DMS53 (cell line): ENCODE measurements at places on chromosomes 3 and 15.
A peak's percentile ranks its signal among the peaks of the same experiment; 100 is the strongest.

- DNase-seq = no peak
Observed at GRCh38 chr15:71599418-71600151, 210.8 kb upstream of the NR2E3 start.

GRCh38 chr3:114615523-114616085, 321.8 kb downstream of the TIGIT start:
- no peak for DNase-seq

GRCh38 chr15:80609512-80609946, 85.6 kb upstream of the ABHD17C start:
- DNase-seq = no peak

- peak; percentile 27 for DNase-seq
Observed at GRCh38 chr3:79018265-79018664, 749.5 kb downstream of the ROBO1 start.

- DNase-seq = no peak
Observed at GRCh38 chr15:95142531-95142930, 911.2 kb downstream of the MCTP2 start.

- no peak for DNase-seq
Observed at GRCh38 chr3:108118038-108118768, 27.4 kb upstream of the CD47 start.

GRCh38 chr3:194503081-194503531, 16.3 kb upstream of the ATP13A3 start:
- no peak for DNase-seq

- no peak for DNase-seq
Observed at GRCh38 chr3:15294929-15295328, 37.5 kb downstream of the SH3BP5 start.

DNA sequence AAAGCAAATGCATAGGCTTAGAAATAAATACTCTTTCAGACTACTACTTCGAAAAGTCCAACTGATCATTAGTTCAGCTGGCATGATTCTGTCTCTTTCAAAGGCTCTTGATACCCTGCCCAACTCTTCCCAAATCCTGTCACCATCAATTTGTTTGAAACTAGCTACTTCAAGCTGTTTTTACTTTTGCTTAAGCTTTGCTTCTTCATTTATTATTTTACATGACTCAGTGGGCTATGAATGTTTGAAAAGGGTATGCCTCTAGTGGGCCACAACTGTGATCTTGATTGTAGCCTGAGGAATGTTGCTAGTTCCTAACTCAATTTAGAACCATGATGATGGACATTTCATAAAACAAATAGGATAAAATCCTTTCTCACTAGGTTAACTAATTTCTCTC, 340.8 kb downstream of the NAALADL2 start:
- no peak for DNase-seq

GRCh38 chr15:88073391-88073691, 183.2 kb downstream of the NTRK3 start:
- DNase-seq = no peak

DNA sequence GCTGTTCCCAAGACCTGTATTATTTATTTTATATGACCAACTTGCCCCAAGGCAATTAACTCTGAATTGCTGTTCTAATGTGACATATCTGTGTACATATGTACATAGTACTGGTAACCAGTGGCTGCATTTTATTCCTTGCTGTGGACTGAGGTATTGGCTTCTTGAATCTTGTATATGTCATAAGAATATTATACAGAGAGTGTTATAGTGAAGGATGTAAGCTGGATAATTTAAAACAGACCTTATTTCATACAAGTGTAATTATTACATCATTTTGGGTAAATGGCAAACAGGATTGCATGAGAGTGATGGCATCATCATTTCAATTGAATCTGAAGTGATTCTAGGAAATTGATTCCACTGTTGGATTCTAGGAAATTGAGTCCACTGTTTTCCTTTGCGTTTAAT, 32.9 kb downstream of the B3GALNT1 start:
- no peak for DNase-seq

GRCh38 chr3:120113128-120114116, 19.2 kb upstream of the GSK3B start:
- DNase-seq = no peak

DNA sequence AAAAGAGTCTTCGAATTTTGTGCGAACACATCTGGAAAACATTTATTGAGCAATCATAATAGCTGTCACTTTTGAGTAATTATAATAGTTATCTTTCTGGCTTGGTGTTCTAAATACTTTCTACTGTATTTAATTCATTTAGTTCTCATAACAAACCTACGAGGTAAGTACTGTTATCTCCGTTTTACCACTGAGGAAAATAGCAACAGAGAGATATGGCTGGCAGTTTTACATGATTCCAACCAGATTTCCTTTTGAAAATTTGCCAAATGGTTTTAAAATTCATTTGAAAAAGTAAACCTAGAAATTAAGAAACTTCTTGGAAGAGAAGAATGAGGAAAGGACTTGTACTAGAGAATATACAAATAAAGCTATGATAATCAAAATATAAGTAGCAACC, 37.3 kb upstream of the MGA start:
- no peak for DNase-seq

DNA sequence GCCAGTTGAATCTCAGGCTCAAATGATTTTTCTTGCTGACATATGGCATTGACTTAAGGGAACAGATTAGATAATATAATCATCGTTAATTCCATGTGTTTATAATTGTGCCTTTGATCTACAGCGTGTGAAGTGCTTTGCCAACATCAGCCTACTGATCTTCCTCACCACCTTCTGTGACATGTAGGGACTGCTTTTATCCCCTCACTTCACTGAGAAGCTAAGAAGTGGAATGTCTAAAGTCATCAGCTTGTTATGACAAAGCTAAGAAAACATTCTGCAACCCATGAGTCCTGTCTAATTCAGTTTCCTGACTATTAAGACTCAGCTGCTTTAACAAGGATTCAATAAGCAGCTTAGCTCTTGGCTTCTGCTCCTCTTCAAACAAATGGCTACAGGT, 106.0 kb downstream of the MYH15 start:
- DNase-seq = no peak

DNA sequence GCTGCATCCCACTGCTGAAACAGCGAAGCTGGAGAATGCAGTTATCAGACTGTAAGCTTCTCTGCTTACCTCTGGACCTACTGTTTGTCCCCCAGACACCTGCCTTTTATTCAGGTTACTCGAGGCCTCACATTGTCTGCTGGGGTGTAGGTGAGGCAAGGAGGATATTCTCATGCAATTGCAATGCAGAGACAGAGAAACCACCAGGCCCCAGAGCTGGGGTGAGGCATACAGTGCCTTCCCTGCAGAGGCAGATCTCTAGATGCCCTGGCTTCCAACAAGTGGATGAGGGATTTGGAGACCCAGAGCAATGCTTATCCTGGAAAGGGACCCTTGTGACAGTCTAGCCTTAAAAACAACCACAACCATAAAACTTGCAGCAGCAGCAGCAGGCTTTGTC, 263.4 kb upstream of the ST8SIA2 start:
- no peak for DNase-seq

- no peak for DNase-seq
Observed at GRCh38 chr3:141764465-141764864, 1.3 kb downstream of the GRK7 start.

DNA sequence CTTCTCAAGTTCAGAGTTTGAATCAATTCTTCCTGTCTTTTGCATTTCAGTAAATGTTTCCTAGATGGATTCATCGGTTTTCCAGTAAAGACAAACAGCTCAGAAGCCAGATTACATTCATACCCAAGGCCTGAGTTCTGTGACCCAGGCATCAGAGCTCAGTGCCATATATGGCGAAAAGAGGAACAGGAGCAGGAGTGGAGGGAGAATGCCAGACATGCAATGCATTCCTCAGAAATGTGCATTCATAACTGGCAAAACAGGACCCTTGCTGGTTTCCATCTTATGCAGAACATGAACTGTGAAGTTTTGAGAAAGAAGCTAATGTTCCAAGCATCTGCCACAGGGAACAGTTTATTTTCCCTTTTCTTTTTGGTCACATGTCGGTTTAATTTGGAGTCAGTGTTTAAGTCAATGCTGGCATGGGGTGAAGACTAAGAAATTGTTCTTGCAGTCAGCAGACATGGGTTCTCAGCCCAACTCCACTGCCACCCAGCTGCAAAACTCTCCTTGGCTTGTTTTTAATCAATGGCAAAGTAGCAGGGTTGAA, 116.5 kb downstream of the LPP start:
- DNase-seq = no peak

DNA sequence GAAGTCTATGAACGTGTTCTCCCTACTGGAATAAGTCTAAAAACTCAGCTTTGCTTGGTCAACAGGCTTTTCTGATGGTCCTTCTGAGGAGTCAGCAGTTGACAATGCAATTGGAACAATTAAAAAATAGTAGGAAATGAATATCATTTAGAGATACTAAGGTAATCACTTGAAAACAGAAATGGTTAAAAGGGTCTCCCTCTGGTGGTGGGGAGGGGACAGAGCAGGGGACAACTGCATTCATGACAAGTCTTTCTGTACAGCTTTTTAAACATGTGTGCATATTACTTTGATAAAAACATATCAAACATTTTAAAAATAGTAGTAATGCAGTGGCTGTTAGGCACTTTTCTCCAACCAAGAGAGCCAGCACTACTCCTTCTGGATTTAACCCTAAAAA, 119.9 kb upstream of the FHIT start:
- DNase-seq = peak; percentile 5

DNA sequence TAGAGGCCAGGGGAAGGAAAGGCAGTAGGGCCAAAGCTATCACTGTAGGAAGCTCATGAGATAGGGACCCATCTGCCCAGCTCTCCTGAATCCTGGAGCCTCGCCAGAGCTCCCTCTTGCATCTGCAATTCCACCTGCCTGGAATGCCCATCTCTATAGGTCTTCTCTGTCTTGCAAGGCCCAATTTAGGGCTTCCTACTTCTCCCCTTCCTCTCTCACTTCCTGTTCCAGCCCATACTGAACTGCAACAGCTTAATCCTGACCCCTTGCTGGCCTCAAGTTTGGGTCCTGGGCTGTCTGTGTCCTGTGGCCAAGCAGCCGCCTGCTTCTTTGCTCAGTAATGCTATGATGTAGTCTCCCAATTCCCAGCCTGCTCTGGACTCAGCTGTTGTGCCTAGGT, 3.6 kb upstream of the PTPN23 start:
- DNase-seq = no peak

DNA sequence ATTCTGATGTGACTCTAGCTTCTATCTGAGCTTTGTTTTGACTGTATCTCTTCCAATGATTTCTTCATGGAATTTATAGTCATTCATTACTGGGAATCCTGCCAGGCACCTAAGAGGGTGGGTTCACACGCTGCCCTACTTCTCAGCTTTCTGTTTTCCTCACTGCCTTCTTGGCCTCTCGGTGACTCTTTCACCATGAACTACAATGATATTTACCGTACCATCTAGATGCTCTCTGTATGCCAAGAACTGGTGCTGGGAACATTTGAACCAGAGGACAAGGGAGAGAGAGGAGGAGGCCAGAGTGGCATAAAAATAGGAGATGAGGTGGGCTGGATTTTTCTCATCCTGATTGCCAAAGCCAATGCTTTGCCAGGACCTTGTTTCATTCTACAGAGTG, 280.0 kb upstream of the P2RY1 start:
- no peak for DNase-seq

DNA sequence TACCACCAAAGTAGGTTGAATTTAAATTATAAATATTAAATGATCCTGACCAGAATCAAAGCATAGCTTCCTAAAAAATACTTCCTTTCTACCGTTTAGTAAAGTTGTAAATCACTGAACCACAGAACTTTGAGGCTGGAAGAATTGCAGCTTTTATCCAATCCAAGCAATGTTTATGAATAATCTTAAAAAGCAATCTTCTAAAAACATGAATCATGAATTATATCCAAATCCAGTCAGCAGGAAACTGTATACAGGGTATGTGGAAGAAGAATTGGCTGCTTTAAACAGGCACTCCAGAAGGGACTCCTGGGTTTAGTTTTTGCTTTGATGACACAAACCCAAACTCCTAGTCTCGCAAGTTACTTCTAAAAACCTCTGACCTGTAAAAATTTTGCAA, 30.2 kb downstream of the HEG1 start:
- no peak for DNase-seq

GRCh38 chr3:152937234-152937633, 102.3 kb downstream of the P2RY1 start:
- DNase-seq = no peak

GRCh38 chr3:175598740-175599139, 739.6 kb downstream of the NAALADL2 start:
- no peak for DNase-seq

GRCh38 chr3:147391781-147392624, 14.3 kb downstream of the ZIC4 start:
- peak; percentile 94 for DNase-seq

- DNase-seq = no peak
Observed at GRCh38 chr3:41419809-41420208, 220.5 kb downstream of the CTNNB1 start.

GRCh38 chr3:126166009-126166408, 14.4 kb downstream of the ALDH1L1 start:
- DNase-seq = no peak

DNA sequence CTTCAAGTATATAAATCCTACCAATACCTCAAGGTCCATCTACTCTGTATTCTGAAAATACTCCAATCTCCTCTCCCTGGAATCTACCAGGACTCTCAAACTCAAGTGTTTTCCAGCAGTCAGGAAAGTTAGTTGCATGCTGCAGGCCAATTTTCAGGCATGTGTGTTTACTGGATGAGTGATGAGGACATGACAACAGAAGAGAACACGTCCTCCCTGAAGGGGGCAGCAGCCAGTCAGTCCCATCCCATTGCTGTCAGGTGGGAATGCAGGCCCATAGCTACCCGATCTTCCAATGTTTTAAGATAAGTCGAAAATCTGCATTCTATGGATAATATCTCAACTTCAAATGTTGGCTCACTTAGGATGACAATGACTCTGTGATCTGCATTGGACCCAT, 496.2 kb downstream of the FHIT start:
- DNase-seq = peak; percentile 23

DNA sequence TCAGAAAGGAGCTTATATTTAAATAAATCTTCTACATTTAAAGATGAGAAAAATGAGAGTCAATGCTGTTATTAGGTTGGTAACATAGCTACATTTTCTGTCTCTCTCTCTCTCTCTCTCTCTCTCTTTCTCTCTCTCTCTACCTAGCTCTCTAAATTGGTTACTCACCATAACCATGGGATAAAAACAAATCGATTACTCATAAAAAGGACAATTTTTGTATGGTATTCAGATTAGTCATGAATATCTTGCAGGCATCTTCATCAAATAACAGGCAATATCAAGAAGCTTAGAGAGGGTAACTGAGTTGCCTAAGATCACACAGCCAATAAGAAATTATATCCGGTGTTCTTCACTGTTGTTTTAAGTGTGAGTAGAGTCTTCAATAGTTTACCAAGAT, 81.8 kb upstream of the ALCAM start:
- no peak for DNase-seq

DNA sequence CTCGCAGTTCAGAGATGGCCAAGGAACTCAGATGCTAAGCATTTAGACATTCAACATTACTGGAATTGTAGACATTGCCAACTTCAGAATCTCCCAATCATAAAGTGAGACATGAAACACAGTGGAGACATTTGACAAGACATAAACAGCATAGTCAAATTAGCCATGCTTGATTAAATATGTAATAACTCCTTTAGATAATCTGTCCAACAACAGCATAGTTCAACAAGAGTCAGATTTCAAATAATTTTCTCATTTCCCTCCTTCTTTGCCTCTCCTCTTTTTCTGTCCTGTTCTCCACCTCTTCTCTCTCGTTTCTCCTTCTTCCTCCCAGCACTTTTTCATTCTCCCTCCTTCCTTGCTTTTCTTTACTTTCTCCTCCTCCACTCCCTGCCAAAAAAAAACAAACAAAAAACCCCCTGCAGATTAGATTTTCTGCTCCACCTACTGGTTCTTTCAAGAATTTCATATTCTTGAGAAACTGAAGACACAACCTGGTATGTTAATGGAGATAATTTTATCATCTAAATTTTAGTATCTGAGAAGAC, 20.2 kb downstream of the CPOX start:
- peak; percentile 13 for DNase-seq
